ENCODE measurements at places on chromosomes 4 and X. TPM values are rescaled to one million over a fixed set of nuclear protein-coding genes. Genes with fewer than 3 reads are reported as not detected.

DNA sequence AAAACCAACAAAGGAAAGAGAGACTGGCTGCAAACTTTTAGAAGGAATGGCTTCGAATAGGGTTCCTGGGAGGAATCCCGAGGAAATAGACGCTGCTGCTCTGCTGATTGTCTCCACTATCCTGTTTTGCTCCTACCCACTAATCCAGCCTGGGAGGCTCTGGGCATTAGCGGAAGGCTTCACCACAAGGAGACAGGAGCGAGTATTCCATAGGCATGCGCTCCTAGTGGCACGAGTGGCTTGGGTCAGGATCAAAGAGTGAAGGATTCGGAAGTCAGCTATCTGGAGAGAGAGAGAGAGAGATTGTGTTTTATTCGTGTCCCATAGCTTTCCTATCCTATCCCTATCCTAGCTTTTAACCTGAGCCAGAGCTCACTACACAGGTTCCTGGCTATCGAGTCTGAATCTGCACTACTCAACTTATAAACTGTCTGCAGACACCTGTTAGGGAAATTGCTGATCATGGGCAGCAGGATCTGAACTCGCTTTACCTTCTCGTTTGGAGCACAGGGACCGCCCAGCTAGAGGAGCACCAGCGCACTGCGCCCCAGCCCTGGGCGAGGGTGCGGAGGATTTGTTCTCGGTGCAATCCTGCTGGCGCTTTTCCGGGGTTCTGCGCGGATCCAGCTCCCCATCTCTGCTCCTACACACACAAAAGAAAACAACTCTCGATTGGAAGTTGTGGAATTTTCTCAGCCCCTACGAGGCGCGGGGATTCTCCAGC lies 740 bp upstream of the NPY2R start:
- no peak for DNase-seq

GRCh38 chrX:124342174-124342867 lies 4.0 kb upstream of the SH2D1A start:
- no peak for DNase-seq

GRCh38 chrX:10325611-10326010 lies 168.8 kb downstream of the CLCN4 start:
- no peak for DNase-seq

DNA sequence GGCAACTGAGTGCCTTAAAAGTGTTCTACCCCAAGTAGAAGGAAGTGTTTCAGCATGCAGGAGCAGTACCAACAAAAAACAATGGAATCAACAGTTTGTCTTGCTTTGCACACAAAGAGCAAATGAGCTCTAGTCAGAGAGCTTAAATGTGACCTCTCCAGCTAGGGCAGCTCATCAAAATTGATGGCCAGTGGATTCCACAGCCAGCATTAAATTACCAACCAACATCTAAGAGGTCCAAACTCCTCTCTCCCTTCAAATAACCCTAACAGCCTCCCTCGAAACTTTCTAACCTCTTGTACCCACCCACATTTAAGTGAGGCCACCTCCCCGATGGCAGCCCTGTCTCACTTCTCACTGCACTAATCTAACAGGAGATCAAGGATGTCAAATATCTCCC lies 219.9 kb downstream of the CHIC2 start:
- DNase-seq: no peak

- DNase-seq: no peak
Observed at GRCh38 chr4:125319311-125319710, 4.6 kb downstream of the FAT4 start.

- DNase-seq: no peak
Observed at GRCh38 chr4:186104890-186105646, 564 bp downstream of the FAM149A start.

GRCh38 chr4:140122891-140123290 lies 31.1 kb downstream of the MAML3 start:
- no peak for DNase-seq

GRCh38 chr4:138758876-138759553 lies 256.6 kb upstream of the NOCT start:
- no peak for DNase-seq

- DNase-seq: no peak
Observed at GRCh38 chrX:153967536-153968224, 3.9 kb downstream of the HCFC1 start.

DNA sequence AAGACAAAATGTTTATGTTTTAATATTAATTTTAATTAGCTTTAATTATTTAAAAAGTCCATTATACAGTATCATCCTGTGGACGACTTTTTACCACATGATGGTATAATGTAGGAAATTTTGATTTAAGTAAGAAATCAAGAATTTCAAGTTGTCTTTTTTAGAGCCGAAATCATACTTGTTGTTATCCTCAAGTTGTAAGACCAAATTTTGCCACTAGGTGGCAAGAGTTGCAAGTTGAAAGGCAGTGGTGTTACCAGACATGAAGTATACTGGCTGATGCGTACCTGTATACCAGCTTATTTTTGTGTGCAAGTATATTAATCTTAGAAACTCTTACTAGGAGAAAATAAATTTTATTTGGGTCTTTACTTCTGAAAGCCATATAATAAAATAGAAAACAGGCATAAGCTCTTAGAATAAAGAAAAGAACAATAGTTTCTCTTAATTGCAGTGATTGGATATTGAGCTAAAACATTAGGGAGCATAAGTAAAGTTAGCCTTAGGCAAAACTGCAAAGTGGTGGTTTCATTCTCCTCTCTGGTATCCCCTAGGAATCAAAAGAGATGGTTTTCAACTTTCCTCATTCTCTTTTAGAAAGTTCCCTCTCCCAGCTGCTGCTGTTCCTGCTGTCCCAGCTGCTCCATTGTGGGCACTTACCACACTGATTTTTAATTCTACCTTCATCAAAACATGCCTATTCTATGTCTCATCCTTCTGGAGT lies 118.0 kb upstream of the WDFY3 start:
- DNase-seq: peak; percentile 66

DNA sequence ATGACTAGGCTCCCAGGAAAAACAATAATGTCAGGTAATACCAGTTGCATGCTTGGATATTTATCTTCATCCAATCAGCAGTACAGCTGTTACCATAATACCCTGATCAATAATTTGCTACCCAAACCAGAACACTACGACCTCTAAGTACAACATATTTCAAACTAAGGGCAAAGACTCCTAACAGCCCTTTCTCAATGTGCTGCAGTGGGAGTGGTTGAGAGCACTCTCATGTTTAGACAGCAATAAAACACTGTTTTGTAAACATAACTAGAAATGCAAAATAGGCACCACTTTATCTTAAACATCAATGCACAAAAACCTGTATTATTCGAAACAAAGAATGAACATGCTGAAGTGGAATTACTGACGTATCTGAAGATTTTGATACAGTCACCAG lies 28.9 kb downstream of the PPARGC1A start:
- no peak for DNase-seq

TTC29 gene
- not detected for total RNA-seq

AFM gene
- not detected for total RNA-seq

WDR45 gene
- total RNA-seq: 38.2 TPM

RRAGB gene
- total RNA-seq: 10.9 TPM

CORIN gene
- total RNA-seq: 0.33 TPM

CENPVL2 gene
- total RNA-seq: not detected

KIF4A gene
- total RNA-seq: 11.7 TPM

MAP7D2 gene
- 0.47 TPM for total RNA-seq

TMEM35A gene
- total RNA-seq: 2.1 TPM
